ENCODE measurements at places on chromosomes 2 and 18. TPM values are rescaled to one million over a fixed set of nuclear protein-coding genes. Genes with fewer than 3 reads are reported as not detected.

DNA sequence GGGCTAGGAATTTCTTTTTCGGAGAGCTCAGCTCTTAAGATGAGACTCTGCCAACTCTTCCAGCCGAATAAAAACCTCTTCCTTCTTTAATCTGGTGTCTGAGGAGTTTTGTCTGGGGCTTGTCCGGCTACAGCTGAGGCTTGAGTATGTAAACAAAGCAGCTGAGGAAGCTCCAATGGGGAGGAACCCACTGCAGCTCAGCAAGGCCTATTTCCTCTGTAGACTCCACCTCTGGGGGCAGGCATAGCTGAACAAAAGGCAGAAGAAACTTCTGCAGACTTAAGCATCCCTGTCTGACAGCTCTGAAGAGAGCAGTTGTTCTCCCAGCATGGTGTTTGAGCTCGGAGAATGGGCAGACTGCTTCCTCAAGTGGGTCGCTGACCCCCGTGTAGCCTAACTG is 838.7 kb downstream of the CCDC85A start:
- DNase-seq = no peak

Gene DGUOK
- 161 TPM for total RNA-seq

DNA sequence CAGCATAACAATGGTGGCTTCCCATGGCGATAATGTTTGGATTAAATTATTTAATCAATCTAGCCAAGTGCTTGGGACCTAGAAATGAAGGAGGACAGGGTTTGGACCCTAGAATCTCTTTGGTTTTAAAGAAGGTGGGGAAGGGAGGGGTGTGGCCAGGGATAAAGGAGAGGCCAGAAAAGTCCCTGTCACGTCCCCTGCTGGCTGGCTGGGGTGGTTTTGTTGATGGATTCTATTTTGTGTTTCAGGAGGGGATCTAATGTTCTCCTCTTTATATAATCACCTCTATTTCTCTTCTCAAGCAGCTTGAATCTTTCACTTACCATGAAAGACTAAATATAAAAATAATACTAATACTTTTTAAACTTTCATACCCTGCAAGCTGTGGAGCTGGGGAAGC is 52.6 kb upstream of the GALR1 start:
- no peak for DNase-seq

DNA sequence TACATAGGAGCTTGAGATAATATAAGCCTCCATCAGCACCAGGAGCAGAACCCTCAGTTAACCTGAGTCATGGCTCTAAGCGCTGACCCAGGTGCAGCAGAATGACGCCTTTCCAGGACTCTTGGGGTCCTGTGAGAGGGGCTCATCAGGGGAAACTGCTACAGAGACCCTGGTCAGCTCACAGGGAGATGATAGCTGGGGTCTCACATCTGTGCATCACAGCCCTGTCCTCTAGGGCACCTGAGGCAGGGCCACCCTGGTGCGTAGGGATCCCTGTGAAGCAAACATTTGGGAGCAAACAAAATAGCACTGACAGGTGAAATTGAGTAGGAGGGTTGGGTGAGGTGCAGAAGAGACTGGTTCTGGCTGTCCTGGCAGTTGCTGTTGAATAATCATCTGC is 219.2 kb downstream of the SH3RF3 start:
- no peak for DNase-seq

GRCh38 chr2:110973262-110973661 is 147.5 kb upstream of the BCL2L11 start:
- no peak for DNase-seq

Gene IL36G
- 0.24 TPM for total RNA-seq

Gene DPP4
- total RNA-seq = 3.1 TPM

DNA sequence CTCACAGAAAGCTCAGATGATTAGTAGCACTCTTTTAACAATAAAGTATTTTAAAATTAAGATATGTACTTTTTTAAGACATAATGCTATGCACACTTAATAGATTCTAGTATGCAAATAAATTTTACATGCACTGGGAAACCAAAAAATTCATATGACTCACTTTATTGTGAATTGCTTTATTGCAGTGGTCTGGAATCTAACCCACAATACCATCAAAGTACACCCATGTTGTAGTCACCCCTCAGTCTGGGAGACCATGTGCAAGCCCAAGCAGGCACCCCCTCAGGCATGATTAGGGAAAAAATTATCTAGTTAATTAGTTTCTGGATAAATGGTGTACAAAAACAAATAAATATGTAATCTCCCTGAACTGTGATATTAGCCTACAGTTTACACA is 649.0 kb upstream of the HS6ST1 start:
- DNase-seq = no peak

- DNase-seq = no peak
Measured at GRCh38 chr2:48733067-48733503, 22.4 kb downstream of the LHCGR start.
